Naive B cell (primary cell): ENCODE measurements at places on chromosomes 6 and 20.

GRCh38 chr6:149910721-149911151 lies 12.2 kb downstream of the RAET1G start:
- no peak for DNase-seq

DNA sequence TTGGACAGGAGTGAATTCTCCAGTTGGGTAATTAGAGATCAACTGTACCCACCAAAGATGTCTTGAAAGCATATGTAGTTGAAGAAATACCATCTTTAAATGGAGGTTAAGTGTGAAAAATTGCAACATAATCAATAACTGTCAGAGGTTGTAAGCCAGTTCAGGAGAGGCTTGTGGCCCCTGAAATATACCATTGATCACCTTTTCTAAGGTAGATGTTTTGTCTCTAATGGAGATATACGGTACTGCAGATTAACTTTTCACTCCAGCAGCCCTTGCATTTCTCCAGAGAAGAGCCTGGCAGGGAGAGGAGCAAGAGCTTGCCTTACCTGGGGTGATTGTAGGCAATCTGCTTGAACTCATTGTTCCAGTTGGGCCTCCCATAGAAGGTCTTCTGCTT lies 48.8 kb downstream of the NOX3 start:
- DNase-seq = no peak

DNA sequence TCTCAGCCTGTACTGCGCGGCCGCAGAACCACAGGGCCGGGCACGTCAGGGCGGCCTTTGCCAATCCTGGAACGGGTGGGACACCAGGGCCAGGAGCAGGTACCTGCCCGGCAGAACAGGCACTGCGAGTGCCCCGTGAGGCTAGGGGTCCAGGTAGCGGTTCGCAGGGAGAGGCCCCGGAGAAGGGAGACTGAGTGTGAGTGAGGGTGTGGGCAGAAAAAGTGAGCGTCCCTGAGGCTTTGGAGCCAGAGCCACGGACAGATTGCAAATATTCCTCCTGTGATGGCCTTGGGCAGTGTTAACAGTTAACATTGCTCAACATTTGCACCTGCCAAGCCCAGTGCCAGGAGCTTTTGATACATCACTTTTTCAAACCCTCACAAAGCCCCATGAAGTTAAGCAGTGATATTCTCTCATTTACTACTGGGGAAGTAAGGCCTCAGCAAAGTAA lies 491 bp downstream of the GNMT start:
- DNase-seq = no peak

- no peak for DNase-seq
Observed at GRCh38 chr6:117947234-117947633, 40.2 kb downstream of the SLC35F1 start.

DNA sequence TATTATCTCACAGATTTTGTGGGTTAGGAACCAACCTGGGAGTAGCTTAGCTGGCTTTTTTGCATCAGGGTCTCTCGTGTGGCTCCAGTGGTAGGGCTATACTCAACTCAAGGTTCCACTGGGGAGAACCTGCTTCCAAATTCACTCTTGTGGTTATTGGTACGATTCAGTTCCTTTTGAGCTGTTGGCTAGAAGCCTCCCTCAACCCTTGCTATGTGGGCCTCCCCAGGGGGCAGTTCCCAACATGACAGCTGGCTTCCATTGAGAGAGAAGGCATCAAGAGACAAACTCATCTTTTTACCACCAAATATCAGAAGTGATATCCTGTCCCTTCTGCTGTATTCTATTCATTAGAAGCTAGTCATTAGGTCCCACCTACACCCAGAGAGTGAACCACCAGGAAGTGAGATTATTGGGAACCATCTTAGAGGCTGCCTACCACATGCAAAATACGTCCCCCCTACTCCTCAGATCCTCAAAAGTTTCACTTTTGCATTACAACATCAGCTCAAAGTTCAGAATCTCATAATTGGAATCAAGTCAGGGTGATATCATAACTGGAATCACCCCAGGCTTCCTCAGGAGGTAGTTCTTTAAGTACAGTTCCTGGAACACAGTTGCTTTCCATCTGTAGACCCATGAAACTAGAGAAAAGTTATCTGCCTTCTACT lies 30.9 kb downstream of the MKKS start:
- DNase-seq = no peak

- DNase-seq = no peak
Observed at GRCh38 chr6:117989086-117989485, 82.0 kb downstream of the SLC35F1 start.

GRCh38 chr6:54361188-54361587 lies 52.9 kb downstream of the TINAG start:
- DNase-seq = no peak
